ENCODE measurements at places on chromosomes 1 and 21.

DNA sequence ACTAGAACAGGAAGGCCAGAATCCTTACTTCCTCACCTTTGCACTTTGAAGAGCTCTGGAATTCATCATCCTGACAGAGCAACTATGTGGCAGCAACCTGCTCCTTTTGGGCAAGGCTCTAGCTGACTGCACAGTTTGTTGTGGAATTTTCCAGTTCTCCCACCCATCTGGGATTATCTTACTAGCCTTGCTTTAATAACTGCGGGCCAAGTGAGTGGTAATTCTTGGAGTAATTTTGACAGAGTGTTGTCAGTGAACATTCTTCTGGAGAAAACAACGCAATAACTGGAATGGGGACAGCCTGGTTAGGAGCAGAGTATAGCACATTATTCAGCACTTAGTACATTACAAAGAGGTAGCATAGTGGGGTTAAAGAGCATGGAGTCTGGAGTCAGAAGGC is 75.3 kb downstream of the NTMT2 start:
- no peak for DNase-seq

DNA sequence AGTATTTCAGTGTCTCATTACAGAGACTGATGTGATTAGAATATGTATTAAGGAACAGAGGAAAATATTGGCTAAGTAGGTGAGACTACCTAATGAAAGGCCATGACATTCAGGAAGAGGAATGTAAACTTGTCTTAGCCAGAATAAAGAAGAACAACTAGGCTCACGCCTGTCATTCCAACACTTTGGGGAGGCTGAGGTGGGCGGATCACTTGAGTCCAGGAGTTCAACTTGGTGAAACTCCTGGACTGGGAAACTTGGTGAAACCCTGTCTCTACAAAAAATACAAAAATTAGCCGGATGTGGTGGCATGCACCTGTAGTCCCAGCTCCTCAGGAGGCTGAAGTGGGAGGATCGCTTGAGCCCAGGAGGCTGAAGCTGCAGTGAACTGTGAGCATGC is 14.8 kb upstream of the CACYBP start:
- no peak for DNase-seq

- DNase-seq, result no peak
Observed at GRCh38 chr1:194167956-194168640, 981.7 kb upstream of the B3GALT2 start.

DNA sequence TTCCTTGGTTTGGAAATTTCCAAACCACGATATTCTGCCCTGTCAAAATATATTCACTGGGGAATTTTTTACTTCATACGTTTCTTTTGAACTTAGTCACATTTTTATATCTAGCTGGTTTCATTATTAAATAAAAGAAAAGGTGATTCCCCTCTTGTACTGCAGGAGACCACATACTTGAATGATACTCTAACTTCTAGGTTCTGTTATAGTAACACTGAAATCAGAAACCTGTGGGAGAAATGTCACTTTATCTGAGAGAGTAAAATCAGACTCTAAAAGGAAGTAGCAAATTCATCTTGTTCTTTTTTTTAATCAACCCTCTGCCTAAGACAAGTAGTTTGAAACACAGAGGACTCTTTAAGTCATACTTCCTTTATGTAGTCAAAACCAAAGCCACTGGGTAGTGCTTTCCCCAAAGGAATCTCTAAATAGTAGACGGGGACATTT is 34.4 kb downstream of the MRPL39 start:
- DNase-seq, result no peak

DNA sequence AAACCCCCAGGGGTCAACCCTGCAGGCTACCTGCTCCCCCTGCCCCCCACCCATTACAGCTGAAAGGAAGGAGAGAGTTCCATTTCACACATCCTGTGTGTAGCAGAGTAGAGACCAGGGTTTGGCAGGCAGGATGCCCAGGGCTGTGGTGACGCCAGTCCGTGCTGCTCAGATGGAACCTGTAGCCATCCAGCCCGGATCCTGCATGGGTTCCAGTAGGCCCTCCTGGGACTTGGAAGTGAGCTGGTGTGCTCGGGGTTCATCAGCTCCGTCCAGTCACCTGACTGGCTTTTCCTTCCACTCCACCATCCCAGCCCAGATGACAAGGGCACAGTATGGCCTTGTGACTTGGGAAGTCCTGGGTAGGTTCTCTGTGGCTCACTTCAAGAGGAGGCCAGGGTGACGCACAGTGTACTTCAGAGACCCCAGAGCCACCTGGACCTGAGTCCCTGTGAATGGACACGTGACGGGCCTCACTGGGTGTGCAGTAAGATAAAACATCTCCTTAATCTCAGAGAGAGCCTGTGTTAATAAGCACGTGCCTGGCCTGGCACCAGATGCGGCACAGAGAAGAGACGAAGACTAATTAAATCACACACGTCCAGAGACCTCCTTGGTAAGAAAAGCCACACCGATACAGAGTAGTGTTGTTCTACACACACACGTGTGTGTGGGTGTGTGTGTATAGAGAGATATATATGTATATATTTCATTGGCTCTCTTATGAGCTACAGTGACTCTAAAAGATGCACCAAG is 16.0 kb downstream of the ITPKB start:
- DNase-seq, result no peak

GRCh38 chr1:47885062-47885830 is 111.9 kb downstream of the TRABD2B start:
- no peak for DNase-seq

GRCh38 chr1:36968730-36969129 is 65.6 kb downstream of the GRIK3 start:
- DNase-seq, result no peak

GRCh38 chr1:175508320-175509110 is 234.9 kb downstream of the TNR start:
- DNase-seq, result no peak

DNA sequence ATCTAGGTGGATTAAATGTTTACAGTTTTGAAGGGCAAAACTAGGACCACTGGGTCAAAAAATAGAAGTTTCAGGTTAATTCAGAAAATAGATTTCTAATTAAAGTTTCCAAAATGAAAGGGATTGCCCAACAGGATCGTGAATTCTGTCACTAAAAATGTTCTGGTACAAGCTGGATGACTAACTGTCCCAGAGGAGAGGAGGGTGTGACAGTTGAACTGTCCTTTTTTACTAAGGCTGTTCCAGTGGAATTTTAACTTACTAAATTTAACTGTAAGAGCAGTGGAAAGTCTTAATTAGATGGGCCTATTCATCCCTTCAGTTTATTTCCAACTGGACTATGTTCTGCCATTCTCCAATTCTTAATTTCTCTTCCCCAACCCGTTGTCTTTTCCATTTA is 7.2 kb downstream of the SNX7 start:
- DNase-seq, result no peak

- DNase-seq, result no peak
Observed at GRCh38 chr1:114062477-114063099, 83.3 kb downstream of the OLFML3 start.

DNA sequence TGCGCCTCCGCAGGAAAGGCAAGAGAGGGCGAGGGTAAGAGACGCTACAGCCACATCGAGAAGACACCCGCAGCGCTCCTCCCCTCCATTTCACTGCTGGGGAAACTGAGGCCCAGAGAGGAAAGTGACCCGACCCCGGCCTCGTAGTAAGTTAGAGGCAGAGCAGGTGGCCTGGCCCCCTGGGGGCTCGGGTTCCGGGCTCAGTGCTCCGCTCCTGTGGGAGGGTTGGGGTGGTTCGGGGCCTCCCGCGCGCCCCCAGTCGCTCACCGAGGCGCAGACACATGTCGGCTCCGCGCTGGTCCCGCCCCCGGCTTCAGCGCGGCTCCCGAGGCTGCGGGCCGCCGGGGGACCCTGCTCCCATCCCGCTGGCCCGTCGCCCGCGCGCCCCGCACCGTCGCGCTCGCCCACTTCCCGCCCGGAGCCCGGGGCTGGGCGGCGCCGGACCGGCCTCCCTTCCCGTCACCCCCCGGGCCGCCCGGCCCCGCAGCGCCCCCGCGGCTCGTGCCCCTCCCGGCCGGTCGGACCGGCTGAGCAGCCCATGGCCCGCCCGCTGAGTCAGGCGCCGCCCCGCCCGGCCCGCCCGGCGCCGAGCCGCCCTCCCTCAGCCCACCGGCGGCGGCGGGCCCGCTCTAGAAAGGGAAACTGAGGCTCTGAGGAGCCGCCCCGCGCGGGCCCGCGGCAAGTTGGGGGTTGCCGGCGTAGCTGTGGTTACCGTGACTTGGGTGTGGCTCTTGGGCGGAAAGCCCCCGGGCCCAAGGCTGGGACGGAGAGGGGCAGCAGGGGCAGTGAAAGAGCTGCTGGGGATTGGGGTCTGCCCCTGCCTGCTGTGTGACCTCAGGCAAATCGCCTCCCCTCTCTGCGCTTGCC is at the start of gene TMEM54:
Gene TMEM54, minus strand, starts transcription at position 434 of the 867 bp plus-strand sequence. Its CDS starts 151 bp downstream, at position 283.
- no peak for DNase-seq

- no peak for DNase-seq
Observed at GRCh38 chr1:24043345-24044032, 63.4 kb upstream of the SRSF10 start.

DNA sequence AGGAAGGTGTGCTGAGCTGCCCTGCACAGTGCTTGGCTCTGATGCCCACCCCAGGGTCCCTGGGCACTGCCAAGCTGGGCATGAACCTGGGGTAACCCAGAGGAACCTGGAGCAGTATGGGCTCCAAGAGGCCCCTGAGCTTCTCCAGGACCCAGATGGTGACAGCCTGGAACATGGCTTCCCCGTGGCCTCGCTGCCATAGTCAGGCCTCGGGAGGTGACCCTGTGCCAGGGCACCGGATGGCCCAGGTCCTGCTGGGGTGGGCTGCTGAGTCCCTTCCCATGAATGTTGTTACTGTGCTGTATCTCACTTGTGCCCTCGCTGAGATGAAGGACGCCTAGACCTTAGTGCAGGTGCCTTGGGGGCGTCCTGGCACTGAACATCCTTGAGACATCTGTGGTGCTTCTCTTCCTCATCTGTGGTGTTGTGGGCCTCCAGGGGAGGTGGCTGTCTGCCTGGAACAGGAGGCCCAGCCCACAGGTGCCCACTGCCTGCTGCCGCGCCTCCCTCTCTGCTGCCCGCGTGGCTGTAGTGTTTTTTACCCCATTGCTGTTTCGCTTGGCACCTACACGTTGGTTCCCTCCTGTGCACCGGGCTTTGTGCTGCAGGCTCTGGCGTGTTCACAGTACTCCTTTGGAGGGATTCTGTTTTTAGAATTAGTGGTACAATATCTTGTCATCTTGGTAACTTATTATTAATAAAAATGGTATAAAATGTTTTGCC is 160.3 kb downstream of the PCBP3 start:
- no peak for DNase-seq

DNA sequence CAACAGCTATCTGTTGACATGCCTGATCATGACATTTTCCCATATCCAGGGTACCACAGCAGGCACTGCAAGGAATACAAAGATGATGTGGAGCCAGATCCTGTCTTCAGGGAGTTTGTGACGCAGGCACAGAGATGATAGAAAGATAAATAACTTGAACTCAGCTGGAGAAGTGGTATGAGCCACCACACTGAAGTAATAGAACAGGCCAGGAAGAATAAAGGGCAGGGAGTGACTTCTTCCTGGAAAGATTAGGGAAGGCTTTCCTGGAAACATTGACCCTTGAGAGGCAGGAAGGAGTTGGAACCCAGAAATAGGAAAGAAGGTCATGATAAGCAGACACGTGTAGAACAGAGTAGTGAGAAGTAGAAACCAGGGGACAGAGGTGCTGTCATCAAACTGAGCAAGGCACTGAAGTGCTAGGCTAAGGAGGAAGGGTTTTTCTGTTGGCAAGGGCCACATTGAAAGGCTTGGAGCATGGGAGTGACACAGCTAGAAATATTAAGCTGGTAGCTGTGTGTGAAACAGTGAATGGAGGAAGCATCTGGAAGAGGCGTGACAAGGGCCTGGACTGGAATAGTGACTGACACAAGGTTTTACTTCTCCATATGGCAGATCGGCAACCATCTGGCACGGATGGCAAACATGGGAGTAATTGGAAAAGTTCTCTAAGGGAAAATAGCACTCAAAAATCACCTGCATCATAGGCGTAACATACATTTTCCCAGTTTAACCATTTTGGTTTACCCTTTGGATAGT is 68.4 kb downstream of the AK5 start:
- DNase-seq, result no peak

GRCh38 chr1:229254910-229255541 is 15.9 kb upstream of the RAB4A start:
- DNase-seq, result no peak

Measured in stimulated activated CD8-positive, alpha-beta memory T cell treated with anti-CD3 and anti-CD28 coated beads, Interleukin-15, amount 100 ng/mL, for 48 hours (primary cell).